ENCODE measurements at places on chromosomes 3 and 15.
A peak's percentile ranks its signal among the peaks of the same experiment; 100 is the strongest.

- H3K4me1 ChIP-seq, result peaks cover 31% of the 10 kb centered on the region
- H3K27me3 ChIP-seq, result peaks cover 16% of the 10 kb centered on the region
- H3K27ac ChIP-seq, result no peak overlapping the region
- no peaks in the 10 kb centered on the region for H3K36me3 ChIP-seq
- DNase-seq, result peak; percentile 43
- H3K4me3 ChIP-seq, result no peak overlapping the region
Observed at GRCh38 chr3:122941228-122942206, 86.0 kb downstream of the SEMA5B start.

- H3K27me3 ChIP-seq, result no peaks in the 10 kb centered on the region
- H3K4me3 ChIP-seq, result peak overlapping the region; percentile 61
- peak; percentile 47 for DNase-seq
- H3K27ac ChIP-seq, result peak overlapping the region; percentile 89
- peaks cover 21% of the 10 kb centered on the region for H3K4me1 ChIP-seq
Observed at GRCh38 chr3:136750209-136750896, 1.8 kb downstream of the STAG1 start.

DNA sequence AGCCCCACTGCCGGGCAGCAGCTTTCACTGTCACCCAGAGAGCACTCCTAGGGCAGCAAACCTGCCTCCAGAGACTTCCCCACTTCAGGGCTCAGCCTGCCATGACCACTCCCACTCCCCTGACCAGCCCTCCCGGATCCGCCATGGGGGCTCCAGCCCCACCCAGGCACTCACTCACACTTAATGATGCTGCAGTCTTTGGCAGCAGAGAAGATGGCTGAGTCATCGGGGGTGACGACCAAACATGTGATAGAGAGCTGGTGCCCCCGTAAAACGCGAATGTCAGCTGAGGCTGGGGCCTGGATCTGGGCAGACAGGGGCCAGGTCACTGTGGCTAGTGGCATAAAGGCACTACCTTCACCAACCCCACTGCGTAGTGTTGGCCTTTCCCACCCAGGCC lies 4.7 kb downstream of the RRP9 start:
- peaks cover 13% of the 10 kb centered on the region for H3K4me1 ChIP-seq
- no peak for DNase-seq

DNA sequence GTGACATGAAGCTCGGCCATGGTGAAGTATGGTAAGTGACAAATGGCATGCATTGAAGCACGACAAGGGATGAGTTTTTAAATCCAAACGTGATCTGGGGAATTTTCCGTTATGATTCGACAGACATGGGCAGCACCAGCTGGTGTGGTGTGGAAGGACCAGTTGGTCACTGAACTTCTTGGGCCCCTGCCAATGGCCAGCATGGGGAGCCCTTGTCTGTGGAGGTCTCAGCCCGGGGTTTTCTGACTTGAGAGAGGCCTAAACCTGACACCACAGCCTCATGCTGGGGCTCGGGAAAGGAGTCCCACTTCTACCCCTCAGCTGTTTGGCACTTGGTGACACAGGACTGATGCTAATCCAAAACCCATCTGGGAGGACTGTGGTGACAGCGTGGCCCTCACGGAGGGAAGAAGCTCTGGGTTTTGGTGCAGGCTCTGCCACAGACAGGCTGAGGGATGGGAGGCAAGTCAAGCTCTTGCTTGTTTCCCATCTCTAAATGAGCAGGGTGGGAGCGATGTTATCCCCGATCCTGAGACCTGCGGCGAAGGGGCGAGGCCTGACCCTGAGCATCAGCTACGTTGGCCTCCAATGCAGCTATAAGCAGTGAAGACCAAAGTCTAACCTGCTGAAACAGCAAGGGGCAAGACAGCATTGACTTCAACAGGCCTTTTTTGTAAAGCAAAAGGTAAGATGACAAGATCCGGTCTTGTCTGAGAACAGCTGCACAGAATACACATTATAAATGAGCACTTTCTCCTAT lies 69.5 kb downstream of the ATP1B3 start:
- no peaks in the 10 kb centered on the region for H3K27me3 ChIP-seq
- no peak overlapping the region for H3K4me3 ChIP-seq
- H3K27ac ChIP-seq, result no peak overlapping the region
- peaks cover 2% of the 10 kb centered on the region for H3K36me3 ChIP-seq
- no peak for DNase-seq
- H3K4me1 ChIP-seq, result no peaks in the 10 kb centered on the region

DNA sequence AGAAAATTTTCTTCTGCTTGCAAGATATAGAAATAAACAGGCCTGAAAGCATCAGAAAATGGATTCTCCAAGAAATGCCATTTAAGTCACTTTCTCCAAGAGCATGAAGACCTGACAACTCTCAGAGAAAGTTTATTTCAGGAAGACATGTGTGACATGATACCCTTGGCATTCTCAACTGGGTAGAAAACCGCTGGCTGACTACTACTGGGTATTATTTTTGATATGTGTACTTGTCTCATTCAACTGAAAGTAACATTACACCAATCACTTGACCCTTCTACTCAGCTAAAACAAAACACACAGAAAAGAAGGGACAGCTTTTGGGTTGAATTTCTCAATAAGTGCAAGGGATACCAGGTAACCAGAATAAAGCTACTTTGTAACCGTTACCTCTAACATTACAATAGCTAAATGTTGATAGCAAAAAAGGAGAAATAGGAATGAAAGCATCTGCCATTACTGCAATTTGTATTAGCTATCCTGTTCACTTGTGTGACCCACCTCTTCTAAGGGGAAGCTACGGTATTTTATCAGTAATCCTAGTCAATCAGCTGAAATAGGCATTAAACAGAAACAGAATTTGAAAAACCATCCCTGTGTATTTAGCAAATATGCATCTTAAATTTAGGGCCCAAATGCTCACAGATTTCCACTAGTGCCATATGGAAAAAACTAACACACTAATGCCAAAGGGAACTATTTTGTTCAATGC lies 7.3 kb downstream of the TRA2B start:
- no peak for DNase-seq
- no peak overlapping the region for H3K4me3 ChIP-seq
- peaks cover 29% of the 10 kb centered on the region for H3K36me3 ChIP-seq
- peaks cover 19% of the 10 kb centered on the region for H3K4me1 ChIP-seq
- H3K27me3 ChIP-seq, result no peaks in the 10 kb centered on the region

DNA sequence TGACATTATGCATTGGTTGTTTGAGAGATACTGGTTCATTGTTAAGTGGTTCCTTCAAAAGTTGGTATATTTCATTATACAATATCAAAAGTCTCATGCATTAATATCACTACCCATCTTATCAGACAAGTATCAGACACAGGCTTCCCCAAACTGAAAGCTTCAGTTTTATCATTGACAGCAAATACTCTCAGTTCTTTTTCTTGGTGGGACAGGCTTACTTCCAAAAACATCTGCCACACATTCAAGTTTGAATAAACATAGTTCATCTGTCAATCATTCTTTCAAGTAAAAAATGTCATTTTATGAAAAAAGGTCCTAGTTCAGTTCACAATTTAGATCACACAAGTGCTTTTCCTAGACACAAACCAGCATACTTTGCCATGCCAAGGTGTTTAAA lies 280.0 kb upstream of the TRIM42 start:
- no peak overlapping the region for H3K4me3 ChIP-seq
- no peaks in the 10 kb centered on the region for H3K27me3 ChIP-seq
- H3K36me3 ChIP-seq, result no peaks in the 10 kb centered on the region
- no peaks in the 10 kb centered on the region for H3K4me1 ChIP-seq

- H3K27ac ChIP-seq, result peak overlapping the region; percentile 76
- H3K27me3 ChIP-seq, result no peaks in the 10 kb centered on the region
- peak overlapping the region; percentile 79 for H3K4me3 ChIP-seq
- H3K36me3 ChIP-seq, result peaks cover 23% of the 10 kb centered on the region
- peaks cover 44% of the 10 kb centered on the region for H3K4me1 ChIP-seq
Observed at GRCh38 chr15:34336991-34337556, 507 bp downstream of the SLC12A6 start.

DNA sequence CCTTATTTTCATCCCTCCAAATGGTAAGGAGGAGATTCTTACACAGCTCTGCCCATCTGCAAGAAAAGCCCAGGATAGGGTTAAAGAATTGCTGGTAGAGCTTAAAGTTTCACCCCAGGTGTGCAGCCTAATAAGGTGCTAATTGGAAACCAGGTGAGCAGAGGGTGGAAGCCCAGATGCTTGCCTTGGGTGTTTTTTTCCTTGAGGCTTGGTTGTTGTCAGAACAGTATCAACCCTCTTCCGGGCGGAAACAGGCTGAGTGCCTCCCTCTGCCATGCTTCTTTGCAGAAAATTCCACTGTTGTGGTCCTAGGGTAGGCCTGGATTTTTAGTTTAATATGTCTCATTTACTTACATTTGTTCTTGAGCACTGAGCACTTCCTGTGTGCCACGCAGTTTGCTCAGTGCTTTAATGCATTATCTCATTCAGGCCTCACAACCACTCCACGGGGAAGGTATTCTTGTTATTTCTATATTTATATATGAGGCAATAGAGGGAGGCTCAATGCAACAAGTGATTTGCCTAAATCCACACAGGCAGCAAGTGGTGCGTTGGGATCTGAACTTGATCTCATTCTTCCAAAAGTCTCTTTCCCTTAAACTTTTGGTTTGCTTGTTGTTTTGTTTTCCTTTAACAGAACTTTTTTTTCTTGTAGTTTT lies 115.0 kb upstream of the LRIG1 start:
- H3K4me1 ChIP-seq, result no peaks in the 10 kb centered on the region
- no peak overlapping the region for H3K4me3 ChIP-seq
- no peaks in the 10 kb centered on the region for H3K27me3 ChIP-seq
- DNase-seq, result peak; percentile 10
- H3K36me3 ChIP-seq, result no peaks in the 10 kb centered on the region

- no peaks in the 10 kb centered on the region for H3K4me1 ChIP-seq
- H3K4me3 ChIP-seq, result no peak overlapping the region
- no peaks in the 10 kb centered on the region for H3K36me3 ChIP-seq
Observed at GRCh38 chr3:98333989-98334606, 19.6 kb upstream of the OR5K4 start.

- H3K36me3 ChIP-seq, result no peaks in the 10 kb centered on the region
- no peak overlapping the region for H3K27ac ChIP-seq
- no peak for DNase-seq
- H3K27me3 ChIP-seq, result peaks cover 31% of the 10 kb centered on the region
Observed at GRCh38 chr15:29812384-29812694, 9.9 kb downstream of the TJP1 start.

DNA sequence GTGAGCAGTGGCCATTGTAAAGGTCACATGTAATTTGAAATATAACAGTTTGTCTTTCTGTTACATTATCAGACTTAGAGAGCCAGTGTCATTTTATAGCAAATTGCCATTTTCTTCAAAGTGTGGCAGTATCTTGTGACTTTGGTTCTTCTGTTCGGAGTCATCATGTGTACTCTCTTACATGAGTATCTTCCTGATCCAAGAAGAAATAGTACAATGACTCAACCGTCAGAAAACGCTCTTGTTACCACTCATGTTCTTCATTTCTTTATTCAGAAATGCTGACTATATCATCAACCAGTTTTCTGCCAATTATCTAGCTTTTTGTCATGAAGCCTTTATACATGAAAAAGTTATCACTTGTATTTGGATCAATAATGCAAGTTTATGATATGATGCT lies 93.6 kb upstream of the CGNL1 start:
- H3K27ac ChIP-seq, result peak overlapping the region; percentile 54
- peaks cover 30% of the 10 kb centered on the region for H3K36me3 ChIP-seq
- no peak for DNase-seq
- H3K4me1 ChIP-seq, result peaks cover 2% of the 10 kb centered on the region

- peaks cover 63% of the 10 kb centered on the region for H3K36me3 ChIP-seq
- no peak overlapping the region for H3K4me3 ChIP-seq
- DNase-seq, result no peak
- no peaks in the 10 kb centered on the region for H3K27me3 ChIP-seq
Observed at GRCh38 chr3:4664412-4664811, 171.3 kb downstream of the ITPR1 start.

- no peak overlapping the region for H3K4me3 ChIP-seq
- H3K36me3 ChIP-seq, result no peaks in the 10 kb centered on the region
- H3K4me1 ChIP-seq, result peaks cover 9% of the 10 kb centered on the region
- DNase-seq, result no peak
- H3K27me3 ChIP-seq, result no peaks in the 10 kb centered on the region
Observed at GRCh38 chr3:42061025-42061712, 30.0 kb upstream of the TRAK1 start.

GRCh38 chr15:93846148-93846547 lies 385.2 kb upstream of the MCTP2 start:
- H3K27ac ChIP-seq, result no peak overlapping the region
- H3K4me3 ChIP-seq, result no peak overlapping the region
- no peaks in the 10 kb centered on the region for H3K27me3 ChIP-seq
- H3K4me1 ChIP-seq, result no peaks in the 10 kb centered on the region
- DNase-seq, result no peak

GRCh38 chr3:10546820-10547263 lies 41.5 kb upstream of the ATP2B2 start:
- no peak overlapping the region for H3K27ac ChIP-seq
- no peak overlapping the region for H3K4me3 ChIP-seq
- H3K4me1 ChIP-seq, result peaks cover 13% of the 10 kb centered on the region
- DNase-seq, result no peak

DNA sequence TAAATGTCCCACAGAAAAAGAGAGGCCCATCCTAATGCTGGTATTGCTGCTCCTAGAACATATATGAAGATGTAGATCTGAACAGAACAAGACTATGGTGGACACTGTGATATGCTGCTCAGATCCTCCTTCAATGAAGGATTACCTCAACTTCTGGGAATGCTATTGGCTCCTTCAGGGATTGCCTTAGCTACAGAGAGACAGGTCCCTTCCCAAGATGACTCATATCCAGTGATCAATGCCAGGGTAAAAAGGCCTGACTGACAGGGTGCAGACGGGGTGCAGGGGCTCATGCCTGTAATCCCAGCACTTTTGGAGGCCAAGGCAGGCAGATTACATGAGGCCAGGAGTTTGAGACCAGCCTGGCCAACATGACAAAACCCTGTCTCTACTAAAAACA lies 20.5 kb upstream of the STAG1 start:
- H3K27me3 ChIP-seq, result no peaks in the 10 kb centered on the region
- DNase-seq, result no peak
- no peaks in the 10 kb centered on the region for H3K36me3 ChIP-seq
- no peak overlapping the region for H3K4me3 ChIP-seq
- no peak overlapping the region for H3K27ac ChIP-seq

- H3K4me1 ChIP-seq, result no peaks in the 10 kb centered on the region
- peaks cover 2% of the 10 kb centered on the region for H3K27me3 ChIP-seq
Observed at GRCh38 chr3:12752102-12752501, 7.0 kb downstream of the TMEM40 start.

GRCh38 chr3:46865031-46865507 lies 1.8 kb upstream of the MYL3 start:
- no peak overlapping the region for H3K27ac ChIP-seq
- no peak overlapping the region for H3K4me3 ChIP-seq
- H3K27me3 ChIP-seq, result no peaks in the 10 kb centered on the region
- no peaks in the 10 kb centered on the region for H3K36me3 ChIP-seq

- H3K27ac ChIP-seq, result no peak overlapping the region
- no peaks in the 10 kb centered on the region for H3K27me3 ChIP-seq
- no peak for DNase-seq
- H3K4me3 ChIP-seq, result no peak overlapping the region
Observed at GRCh38 chr3:106825962-106826605, 551.2 kb upstream of the CCDC54 start.

GRCh38 chr3:116302087-116302747 lies 143.1 kb downstream of the LSAMP start:
- no peak for DNase-seq
- H3K27ac ChIP-seq, result no peak overlapping the region
- no peaks in the 10 kb centered on the region for H3K27me3 ChIP-seq
- no peak overlapping the region for H3K4me3 ChIP-seq
